ENCODE measurements at places on chromosomes 5 and 9.

- DNase-seq = no peak
Measured at GRCh38 chr9:37197158-37198038, 77.0 kb downstream of the ZCCHC7 start.

GRCh38 chr5:150155258-150156026, at the start of gene PDGFRB:
PDGFRB (minus strand) TSS chr5:150155845; CDS start chr5:150137047, 18,798 bp downstream.
- peak; percentile 92 for DNase-seq

DNA sequence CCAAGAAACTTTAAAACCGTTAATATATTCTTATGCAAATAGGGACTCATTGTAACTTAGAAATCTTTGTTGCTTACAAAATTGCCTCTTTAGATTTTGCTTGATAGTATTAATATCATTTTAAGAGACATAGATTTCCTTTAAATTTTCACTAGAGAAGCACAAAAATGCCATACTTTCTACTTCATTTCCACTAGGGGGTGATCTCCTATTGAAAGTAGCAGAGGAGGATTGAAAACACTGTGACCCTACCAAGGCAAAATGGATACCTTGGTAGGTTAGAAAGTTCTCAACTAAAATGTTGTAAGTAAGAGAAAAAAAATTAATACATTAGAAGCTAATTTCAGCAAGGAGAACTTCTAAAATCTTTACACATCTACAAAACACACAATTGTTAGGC, 204.9 kb downstream of the CHSY3 start:
- peak; percentile 29 for DNase-seq

GRCh38 chr5:58961631-58962280, 378.9 kb downstream of the RAB3C start:
- no peak for DNase-seq

DNA sequence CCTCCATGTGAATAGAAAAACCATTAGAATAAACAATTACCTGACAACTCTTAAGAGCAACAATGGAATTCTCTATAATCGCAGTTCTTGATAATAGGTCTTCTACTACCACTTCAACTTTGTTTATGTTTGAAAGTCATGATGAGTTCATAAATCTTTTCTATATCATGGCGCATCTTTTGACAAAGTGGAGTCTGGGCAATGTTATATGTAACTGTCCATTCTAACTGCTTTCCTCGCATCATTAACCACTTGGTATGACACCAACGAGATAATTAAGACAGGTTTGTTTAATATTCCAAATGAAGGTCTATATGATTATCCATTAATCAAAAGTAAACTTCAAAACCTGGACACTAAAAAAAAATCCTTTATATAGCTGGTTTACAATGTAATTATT, 272.0 kb downstream of the DENND1A start:
- DNase-seq = no peak

Measured in AG20443 (cell line).